ENCODE measurements at places on chromosomes 3 and 15.

DNA sequence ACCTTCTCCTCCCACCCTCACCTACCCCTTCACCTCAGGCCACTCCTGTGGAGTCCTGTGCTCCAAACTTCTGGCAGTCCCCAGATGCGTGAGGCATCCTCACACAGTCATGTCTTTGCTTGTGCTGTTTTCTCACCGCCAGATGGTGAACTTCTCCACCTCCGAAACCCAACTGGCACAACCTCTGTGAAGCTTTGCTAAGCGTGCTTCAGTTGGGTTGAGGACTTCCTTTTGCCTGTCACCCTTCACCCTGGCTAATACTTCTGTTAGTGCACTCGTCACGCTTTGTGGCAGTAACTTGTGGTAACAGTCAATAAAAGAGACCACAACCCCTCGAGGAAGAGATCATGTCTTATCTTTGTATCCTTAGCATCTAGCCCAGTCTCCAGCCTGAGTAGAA lies 42.0 kb upstream of the SKOR1 start:
- DNase-seq = no peak

GRCh38 chr15:78322243-78322642 lies 17.9 kb upstream of the CRABP1 start:
- peak; percentile 96 for DNase-seq

GRCh38 chr3:98343647-98344507 lies 9.8 kb upstream of the OR5K4 start:
- peak; percentile 72 for DNase-seq

GRCh38 chr3:123678108-123678511 lies 93.3 kb upstream of the HACD2 start:
- DNase-seq = no peak

DNA sequence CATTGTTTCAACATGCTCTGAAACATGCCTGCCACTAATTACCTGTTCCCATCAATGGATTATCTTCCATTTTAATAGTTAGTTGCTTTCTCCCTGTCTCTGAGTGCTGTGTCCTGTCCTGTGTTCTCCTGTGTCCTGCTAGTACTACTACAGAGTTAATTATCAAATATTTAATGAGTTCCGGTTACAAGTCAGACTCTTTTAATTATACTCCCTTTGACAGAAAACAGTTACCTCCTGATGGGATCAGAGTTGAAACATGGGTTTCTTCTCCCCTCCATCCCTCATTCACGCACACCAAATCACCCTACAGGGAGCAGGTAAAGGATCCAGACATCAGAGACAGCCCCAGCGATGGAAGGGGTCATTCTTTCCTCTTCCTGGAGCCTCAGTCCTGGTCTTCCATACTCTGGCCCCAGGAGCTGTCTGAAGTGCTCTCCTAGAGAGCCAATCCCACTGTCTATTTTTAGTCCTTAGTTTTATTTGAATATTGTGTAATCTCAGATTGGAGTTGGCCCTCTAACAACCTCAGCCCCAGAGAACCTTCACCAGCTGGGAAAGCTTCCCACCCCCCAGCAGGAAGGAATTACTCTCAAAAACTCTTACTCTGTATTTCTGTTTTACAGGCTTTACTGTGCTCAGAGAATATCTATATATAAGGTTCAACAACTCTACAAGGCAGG lies 137.0 kb upstream of the C2CD4B start:
- no peak for DNase-seq

DNA sequence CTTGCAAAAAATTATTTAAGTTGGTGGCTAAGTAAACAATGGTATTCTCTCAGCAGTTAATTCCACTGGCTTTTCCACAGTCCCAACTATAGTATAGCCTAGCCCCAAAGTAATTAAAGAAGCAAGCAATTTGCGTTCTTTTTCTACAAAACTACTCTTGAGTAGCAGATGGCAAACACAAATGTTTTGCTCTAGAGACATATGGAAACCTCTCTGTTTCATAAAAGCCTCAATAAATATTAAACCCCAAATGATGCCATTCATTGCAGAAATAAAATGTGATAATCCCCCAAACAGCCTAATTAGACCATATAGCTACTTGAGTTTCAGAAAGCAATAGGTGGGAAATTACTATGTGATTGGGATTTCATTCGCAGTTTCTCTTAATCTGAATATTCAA lies 8.7 kb upstream of the RAB8B start:
- DNase-seq = no peak

GRCh38 chr3:189598530-189599225 lies 32.5 kb upstream of the TP63 start:
- DNase-seq = no peak

DNA sequence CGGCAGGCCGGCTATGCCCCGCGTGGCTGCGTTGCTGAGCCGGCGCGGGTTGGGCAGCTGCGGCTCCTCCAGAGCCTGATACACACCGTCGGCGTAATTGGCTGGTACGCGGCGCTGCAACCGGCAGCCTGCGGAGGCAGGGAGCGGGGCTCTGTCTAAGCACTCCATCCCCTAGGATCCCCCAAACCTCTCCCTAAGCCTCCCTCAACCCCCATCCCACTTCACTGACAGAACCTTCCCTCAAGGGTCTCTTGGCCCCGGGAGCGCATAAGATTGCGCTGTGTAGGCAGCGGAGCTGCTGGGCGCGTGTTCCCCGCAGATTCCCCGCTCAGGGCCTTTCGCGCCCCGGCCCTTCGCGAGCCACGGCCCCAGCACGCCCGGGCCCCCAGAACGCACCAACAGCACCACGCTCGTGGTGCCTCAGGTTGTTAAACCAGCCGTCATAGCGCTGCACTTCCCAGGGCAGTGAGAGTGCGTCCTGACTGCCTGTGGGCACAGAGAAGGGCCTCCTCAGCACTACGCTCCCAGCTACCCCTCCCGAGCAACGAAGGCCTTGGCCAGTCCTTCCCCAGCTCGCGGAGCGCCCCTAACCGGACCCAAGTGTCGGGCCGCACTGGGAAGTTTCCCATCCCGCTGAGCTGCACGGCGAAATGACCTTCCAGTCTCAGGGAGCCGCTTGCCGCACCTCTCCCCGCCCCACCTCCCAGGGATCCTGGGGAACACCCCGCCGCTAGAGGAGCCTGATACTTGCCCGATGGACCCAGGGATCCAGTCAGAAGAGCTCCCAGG lies 1.2 kb downstream of the DUOX2 start:
- peak; percentile 39 for DNase-seq

DNA sequence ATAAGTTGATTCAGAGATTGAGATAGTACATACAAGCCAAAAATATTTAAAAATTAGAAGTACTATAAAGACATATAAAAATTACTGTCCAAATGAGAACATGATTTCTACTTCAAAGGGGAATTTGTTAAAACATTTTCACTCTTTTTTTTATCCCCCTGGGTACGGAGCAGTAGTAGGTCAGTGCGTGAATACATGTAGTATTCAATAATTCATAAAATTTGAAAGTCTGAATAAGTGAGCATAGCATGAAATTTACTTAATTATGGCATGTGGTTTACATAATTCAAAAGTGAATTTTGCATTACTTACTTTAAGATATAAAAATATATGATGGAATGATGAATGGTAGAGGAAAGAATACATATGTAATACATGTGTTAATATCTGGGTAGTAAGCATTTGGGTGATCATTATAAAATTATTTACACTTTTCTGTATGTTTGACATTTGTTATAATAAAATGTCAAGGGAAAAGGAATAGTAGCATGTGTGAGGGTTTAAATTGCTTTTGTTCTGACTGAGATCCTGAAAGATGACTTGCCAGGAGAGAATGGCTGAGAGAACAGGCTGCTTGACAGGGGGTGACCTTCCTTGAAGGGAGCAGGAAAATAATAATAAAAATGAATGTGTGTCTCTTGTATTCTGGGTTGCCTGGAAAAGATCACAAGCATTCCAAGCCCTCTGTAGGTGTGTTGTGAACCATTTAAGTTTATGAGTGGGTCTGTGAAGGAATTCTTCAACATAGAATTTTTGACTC lies 1178.8 kb downstream of the ZPLD1 start:
- DNase-seq = no peak

DNA sequence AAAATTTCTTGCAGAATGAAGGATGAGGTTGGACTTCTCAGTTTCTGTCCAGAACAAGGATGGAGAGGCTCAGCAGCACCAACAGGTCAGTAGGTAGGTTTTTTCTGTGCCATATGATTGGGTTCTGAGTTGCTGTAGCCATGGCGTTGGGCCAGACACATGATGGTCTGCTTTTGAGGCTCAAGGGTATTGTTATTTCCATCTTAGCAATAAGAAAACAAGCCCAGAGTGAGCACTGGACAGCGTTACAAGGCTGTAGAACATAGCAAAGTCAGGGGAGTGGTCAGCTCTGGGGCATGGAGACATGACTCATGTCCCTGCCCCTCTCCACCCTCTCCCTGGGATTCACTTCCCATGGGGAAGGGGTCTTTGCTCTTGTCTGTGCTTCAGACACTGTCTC lies 137.6 kb upstream of the TOPAZ1 start:
- DNase-seq = no peak

Data from A673 (cell line).